ENCODE measurements at places on chromosomes 3 and 15. TPM values are rescaled to one million over a fixed set of nuclear protein-coding genes. Genes with fewer than 3 reads are reported as not detected.

- DNase-seq: peak; percentile 78
Measured at GRCh38 chr15:24772686-24773373, 97.3 kb downstream of the NPAP1 start.

- no peak for DNase-seq
Measured at GRCh38 chr15:53437366-53437765, 322.1 kb downstream of the WDR72 start.

DNA sequence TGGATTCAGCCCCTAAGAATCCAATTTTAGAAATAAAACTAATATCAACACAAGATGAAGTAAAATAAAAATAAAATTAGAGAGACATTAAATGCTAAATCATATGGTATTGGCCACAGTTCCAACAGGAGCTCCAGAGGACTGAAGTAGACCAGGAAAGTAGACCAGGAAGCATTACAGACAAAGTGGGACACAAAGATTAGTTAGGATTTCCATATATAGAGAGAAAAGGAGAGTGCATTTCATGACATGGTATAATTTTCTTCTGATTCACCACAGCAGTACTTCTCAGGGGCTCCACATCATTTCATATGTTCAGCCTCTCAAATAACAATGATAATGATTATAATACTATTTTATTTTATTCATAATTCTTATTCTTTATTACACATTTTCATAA lies 18.3 kb downstream of the FGF7 start:
- DNase-seq: no peak

- peak; percentile 56 for DNase-seq
Measured at GRCh38 chr15:79184465-79184892, 93.9 kb upstream of the RASGRF1 start.

- DNase-seq: no peak
Measured at GRCh38 chr15:68809517-68809916, 11.2 kb downstream of the ANP32A start.

GOLGA8T gene
- not detected for total RNA-seq

BHLHE40 gene
- total RNA-seq: 43.2 TPM

FAM174B gene
- 0.98 TPM for total RNA-seq

SLC51B gene
- not detected for total RNA-seq

Data from RPMI7951 (cell line).